ENCODE measurements at places on chromosomes 3 and 15. TPM values are rescaled to one million over a fixed set of nuclear protein-coding genes. Genes with fewer than 3 reads are reported as not detected.
A peak's percentile ranks its signal among the peaks of the same experiment; 100 is the strongest.

DNA sequence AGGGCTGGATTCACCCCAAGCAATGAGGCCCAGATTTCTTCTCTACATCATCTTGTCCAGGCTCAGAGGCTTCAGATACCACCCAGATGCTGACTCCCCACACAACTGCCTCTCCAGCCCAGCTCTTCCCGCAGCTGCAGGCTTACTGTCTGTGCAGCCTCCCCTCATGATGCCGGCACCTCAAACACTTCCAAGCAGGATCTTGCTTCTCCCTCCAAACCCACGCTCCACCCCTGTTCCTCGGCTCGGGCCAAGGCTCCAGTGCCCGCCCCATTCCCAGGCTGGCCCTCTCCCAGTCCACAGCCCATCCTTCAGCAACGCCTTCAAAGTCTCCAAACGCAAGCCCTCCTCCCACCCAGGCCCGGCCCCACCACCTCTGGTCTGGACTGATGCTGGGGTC lies 159.2 kb upstream of the LINGO1 start:
- H3K4me1 ChIP-seq, result no peaks in the 10 kb centered on the region
- no peaks in the 10 kb centered on the region for H3K27me3 ChIP-seq
- DNase-seq, result no peak

DNA sequence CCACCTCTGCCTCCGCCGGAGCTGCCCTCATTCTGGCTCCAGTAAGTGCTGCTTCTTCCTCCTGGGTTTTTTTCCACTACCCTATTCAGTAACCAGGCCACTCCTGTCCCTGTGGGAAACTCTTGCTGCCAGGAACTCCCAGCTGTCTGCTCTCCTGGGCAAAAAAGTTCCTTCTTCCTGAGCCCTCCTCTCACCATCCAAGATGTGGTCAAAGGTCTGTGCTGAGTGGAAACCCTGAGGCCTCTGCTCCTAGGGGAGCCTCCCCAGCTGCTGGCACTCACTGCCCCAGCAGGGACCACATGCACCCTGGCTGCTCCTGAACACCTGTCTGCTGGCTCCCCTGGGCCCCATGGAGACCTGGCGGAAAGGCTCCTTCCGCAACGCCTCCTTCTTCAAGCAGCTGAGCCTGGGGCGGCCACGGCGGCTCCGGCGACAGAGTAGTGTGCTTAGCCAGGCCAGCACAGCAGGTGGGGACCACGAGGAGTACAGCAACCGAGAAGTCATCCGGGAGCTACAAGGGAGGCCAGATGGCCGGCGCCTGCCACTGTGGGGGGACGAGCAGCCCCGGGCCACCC lies 454 bp downstream of the C15orf62 start:
- H3K4me1 ChIP-seq, result peaks cover 4% of the 10 kb centered on the region
- no peaks in the 10 kb centered on the region for H3K27me3 ChIP-seq
- peak; percentile 31 for DNase-seq
- peak overlapping the region; percentile 32 for H3K27ac ChIP-seq
- peaks cover 16% of the 10 kb centered on the region for H3K36me3 ChIP-seq

- DNase-seq, result peak; percentile 4
- no peak overlapping the region for H3K4me3 ChIP-seq
- no peaks in the 10 kb centered on the region for H3K36me3 ChIP-seq
These were observed 47.6 kb downstream of the ROPN1B start for GRCh38 chr3:126016616-126017015.

DNA sequence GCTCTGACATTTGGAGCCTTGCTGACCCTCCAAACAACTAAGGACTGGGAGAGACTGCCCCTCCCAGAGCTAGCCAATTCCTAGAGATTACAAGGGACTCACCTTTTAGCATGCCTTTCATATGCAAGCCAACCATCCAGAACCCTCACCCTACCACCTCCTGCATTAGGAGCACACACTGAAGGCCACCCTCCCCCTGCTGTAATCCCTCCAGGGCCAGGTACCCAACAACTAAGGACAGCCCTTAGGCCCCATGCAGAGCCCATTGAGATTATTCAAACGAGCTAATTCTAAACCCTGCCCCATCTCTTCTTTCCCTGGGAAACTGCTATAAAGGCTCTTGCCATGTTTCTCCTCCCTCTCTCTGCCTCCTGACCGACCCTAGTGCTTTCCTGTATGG lies 352.6 kb downstream of the ERC2 start:
- H3K27me3 ChIP-seq, result no peaks in the 10 kb centered on the region
- no peak for DNase-seq
- H3K4me3 ChIP-seq, result no peak overlapping the region
- peaks cover 2% of the 10 kb centered on the region for H3K4me1 ChIP-seq
- H3K27ac ChIP-seq, result no peak overlapping the region

DPP8 gene
- 38.6 TPM for total RNA-seq
